Activated T-cell treated with anti-CD3 and anti-CD28 coated beads for 48 hours (primary cell): ENCODE measurements at places on chromosomes 16 and 17.

GRCh38 chr17:7656958-7657609 is 6.4 kb downstream of the ATP1B2 start:
- no peak for DNase-seq

- no peak for DNase-seq
Measured at GRCh38 chr16:79007614-79008013, 592.9 kb downstream of the MAF start.

DNA sequence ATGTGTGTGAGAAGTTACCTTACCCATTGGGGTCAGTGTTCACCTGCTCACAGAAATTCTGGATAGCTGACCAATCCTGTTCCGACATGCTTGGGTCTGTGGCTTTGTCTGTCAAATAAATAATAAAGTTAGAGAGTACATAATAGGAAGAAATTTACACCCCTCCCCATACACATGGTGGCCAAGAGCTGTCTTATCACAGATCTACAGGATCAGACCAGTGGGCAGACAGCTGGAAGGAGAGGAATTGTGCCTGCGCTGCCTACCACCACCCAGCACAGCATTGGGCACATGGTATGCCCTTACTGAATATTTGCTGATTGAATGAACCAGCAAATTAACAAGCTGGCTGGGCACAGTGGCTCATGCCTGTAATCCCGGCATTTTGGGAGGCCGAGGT is 14.6 kb downstream of the GGA2 start:
- no peak for DNase-seq

- no peak for DNase-seq
Measured at GRCh38 chr17:3663102-3664011, 5.0 kb downstream of the TAX1BP3 start.

DNA sequence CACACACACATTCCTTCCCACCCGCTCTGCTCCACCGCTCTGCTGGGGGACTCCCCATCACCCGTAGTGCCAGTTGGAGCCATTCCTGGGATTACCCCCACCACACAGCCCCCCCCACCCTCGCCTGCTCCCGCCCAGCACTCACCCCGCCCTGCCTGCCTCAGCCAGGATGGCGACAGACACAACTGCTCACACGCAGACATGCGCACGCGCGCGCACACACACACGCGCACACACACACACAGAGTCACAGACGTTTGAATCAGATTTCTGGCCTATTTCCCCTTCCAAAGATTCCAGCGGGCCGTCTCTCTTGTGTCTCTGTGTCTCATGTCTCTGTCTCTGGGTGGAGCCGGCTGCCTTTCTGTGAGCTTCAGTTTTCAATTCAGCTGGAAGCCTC is 4.4 kb downstream of the CACNA1G start:
- no peak for DNase-seq

DNA sequence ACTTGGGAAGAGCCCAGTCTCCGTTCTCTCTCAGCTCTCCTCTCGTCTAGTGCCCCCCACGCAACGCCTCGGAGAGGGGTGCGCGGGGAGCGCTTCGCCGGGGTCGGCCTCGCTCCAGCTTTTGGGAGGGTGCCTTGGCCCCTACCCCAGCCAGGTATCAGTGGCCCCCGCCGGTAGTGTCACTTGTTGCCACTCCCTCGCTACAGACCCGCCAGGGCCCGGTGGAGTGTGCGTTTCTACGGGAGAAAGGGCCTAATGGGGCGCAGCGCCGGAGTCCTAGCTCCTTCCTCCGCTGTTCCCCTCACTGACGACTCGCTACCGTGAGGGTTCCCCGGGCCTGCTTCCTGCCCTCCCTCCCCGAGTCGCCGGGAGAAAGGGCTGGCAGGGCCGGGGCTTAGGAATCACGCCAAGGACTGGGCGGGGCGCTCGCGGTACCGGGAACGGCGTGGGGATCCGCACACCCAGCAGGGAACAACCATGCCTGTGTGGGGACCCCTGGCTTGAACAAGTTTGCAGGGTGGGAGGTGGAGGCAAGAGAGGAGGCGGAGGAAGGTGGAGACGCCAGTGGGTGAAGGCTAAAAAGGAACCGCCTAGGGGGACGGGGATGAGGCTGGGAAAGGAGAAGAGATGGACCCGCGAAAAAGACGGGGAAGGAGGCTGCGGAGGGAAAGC is 997 bp upstream of the CDH11 start:
- no peak for DNase-seq

- DNase-seq = no peak
Measured at GRCh38 chr17:50314456-50315011, 31.4 kb upstream of the XYLT2 start.

DNA sequence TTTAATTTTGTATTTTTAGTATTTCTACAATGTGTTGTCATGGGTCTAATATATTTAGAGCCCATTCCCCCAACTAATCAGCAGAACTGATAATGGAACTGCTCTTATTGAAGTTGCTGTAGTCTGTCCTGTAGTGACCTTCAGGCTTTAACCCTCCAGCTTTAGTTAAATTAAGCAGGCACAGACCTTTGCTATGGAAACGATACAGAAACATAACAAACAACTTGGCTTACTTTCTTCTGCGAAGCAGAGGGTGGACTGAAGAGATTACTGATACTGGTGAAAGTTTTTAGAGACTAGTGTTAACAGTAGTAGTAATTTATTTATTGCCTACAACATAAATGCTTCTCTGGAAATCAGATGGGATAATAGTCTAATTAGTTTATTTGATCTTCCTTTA is 61.4 kb downstream of the NFATC3 start:
- no peak for DNase-seq

- DNase-seq = no peak
Measured at GRCh38 chr17:40722241-40722640, 18.7 kb upstream of the KRT24 start.

GRCh38 chr17:79749156-79749815 is 18.5 kb downstream of the ENPP7 start:
- DNase-seq = no peak

GRCh38 chr17:9644910-9645751 is at the start of gene USP43:
TSS of gene USP43 (plus strand) at chr17:9645517. CDS start at chr17:9645633, 116 bp downstream.
- peak; percentile 21 for DNase-seq

DNA sequence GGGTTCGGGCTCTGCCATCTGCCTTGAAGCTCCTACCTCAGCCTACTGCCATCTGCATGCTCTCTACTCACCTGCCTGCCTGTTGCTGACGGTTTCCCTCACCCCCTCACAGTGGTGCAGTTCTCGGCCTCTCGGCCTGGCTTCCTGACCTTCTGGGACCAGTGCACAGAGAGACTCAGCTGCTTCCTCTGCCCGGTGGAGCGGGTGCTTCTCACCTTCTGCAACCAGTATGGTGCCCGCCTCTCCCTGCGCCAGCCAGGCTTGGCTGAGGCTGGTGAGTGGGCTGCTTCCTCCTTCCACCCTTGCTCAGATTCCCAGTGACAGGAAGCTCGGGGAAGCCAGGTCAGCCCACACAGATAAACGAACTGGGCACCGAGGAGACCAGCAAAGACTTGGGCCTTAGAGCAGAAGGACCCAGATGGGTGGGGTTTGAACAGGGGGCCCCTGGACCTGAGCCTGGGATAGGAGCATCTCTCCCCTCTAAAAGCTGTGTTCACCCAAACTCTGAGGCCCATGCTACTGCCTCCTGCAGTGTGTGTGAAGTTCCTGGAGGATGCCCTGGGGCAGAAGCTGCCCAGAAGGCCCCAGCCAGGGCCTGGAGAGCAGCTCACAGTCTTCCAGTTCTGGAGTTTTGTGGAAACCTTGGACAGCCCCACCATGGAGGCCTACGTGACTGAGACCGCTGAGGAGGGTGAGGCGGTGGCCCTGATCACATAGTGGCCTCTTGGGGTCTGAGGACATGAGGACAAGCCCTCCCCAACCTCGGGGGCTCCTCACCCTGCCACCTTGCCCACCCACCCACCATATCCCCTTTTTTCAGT is 16.4 kb downstream of the RIPOR1 start:
- DNase-seq = no peak

DNA sequence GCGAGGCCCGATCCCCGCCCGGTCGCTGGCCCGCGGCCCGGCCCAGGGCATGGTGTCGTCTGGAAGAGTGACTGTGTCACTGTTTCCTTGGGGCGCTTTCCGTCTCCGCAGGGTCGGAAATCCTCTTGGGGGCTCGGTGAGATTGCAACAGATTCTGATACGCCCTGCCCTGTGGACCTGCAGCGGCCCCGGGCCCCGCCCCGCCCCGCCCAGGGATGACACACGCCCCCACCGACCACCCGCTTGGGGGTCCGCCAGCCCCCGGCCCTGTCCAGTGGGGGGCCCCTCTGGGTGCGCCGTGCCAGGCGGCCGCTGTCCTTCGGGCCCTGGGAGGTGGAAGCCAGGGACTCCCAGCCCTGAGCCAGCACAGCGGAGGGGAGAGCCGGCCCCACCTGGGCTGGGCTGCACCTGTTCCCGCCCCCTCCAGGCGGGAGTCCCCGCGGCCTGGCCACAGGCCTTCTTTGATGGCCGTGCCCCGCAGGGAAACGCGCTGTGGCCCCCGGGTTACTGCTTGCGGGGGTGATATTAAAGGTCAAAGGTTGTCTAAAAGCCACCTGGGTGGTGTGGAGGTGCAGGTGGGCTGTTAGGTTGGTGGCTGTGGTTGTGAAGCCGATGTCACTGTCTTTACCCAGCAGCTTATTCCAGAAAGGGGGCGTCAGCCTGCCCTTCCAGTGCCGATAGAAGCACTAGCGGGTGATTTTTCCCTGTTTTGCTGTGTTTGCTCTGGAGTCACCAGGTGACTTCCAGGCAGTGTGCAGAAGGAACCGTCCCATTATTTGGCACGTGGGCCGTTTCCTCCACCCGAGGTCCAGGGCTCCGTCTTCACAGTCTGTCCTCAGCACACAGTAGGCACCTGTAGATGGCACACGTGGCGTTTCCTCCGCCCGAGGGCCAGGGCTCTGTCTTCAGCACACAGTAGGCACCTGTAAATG is 752 bp downstream of the TBC1D24 start:
- peak; percentile 40 for DNase-seq

- DNase-seq = no peak
Measured at GRCh38 chr17:37391146-37391545, 15.4 kb downstream of the C17orf78 start.

DNA sequence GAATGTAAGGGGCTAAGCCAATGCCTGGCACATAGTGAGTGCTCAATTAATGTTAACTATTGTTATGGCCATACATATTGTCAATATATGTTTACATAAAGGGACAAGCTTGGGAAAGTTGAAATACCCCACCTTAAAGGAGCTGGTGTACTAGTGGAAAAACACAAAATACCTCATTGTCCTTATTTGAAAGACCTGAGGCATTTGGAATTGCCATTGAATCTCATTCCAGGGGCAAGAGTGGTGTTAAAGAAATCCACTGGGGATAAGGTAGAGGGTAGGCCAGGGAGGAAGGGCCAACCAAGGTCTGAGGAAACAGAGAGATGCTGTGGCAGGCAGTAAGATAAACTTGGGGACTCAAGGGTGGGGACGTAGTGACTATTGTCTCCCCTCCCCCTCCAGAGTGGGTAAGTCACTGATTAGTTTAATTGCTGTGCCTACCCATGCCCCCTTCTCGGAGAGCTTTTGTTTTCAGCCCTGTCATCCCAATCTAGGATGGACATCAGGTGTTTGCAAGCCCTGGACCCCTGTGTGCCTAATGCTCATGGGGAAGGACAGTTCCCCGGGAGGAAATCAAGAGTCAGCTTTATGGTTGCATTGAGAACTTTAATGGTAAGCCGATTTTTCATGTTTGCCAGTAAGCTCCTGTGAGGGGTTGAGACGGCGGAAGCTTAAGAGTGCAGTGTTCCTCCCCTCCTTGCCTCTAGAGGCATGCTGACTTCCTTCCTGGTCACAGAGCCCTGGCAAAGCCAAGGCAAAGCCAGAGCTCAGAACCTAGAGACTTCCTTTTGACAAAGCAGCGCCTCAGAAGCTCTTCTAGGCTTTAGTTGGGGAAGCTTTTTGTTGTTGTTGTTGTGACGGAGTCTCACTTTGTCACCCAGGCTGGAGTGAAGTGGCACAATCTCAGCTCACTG is 2.5 kb upstream of the HEATR9 start:
- DNase-seq = no peak

- no peak for DNase-seq
Measured at GRCh38 chr16:62224646-62225209, 188.5 kb upstream of the CDH8 start.

- DNase-seq = no peak
Measured at GRCh38 chr17:77821114-77821513, 137.4 kb upstream of the TNRC6C start.

- DNase-seq = no peak
Measured at GRCh38 chr17:18362698-18363100, 651 bp downstream of the SHMT1 start.

GRCh38 chr16:24713379-24713778 is 16.1 kb upstream of the TNRC6A start:
- no peak for DNase-seq

GRCh38 chr16:65069766-65070165 is 52.1 kb downstream of the CDH11 start:
- DNase-seq = no peak

- DNase-seq = no peak
Measured at GRCh38 chr17:41421116-41421515, 3.3 kb downstream of the KRT37 start.

- DNase-seq = no peak
Measured at GRCh38 chr17:81039854-81040758, 5.2 kb downstream of the BAIAP2 start.

GRCh38 chr16:84942786-84943185 is 68.5 kb downstream of the ZDHHC7 start:
- DNase-seq = no peak

GRCh38 chr16:89293276-89294143 is 76.0 kb downstream of the ZNF778 start:
- DNase-seq = no peak

GRCh38 chr17:38601539-38602351 is 4.0 kb downstream of the SRCIN1 start:
- DNase-seq = no peak

- DNase-seq = no peak
Measured at GRCh38 chr17:9899280-9900043, 5.6 kb downstream of the RCVRN start.

- no peak for DNase-seq
Measured at GRCh38 chr17:60107526-60108257, 29.0 kb upstream of the HEATR6 start.

DNA sequence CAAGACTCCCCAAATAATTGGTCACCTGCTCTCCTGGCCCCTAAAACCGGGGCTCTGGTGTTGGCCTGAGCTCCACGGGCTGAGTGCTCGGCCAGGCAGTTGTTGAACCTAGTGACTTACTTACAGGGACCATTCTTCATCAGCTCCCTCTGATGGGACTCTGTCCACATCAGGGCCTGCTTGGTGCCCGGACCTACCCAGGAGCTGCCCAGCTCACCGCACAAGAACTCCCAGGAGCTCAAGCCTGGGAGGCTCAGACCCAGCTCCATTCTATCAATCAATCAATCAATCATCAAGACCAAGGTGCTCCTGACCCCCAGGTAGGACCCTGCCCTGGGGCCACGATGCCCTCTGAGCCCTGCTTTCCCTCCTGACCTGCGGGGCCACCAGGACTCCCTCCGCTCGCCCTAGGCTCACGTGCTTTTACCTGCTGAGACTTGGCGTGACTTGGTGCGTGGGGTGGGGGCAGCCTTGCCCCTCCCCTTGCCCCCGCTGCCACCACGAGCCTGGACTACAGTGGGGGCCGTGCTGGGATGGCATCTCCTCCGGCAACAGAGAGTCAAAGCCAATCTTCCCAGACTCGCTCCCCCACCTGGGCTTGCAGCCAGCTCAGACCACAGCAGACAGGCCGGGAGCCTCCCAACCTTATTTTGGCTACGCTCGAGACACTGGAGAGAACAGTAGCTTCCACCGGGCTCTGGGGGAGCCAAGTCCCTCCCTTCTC is 15.7 kb downstream of the IL34 start:
- DNase-seq = no peak
